Caudate nucleus (tissue), 63 donors: ENCODE measurements at places on chromosomes 3 and 15.
A peak's percentile ranks its signal among the peaks of the same experiment; 100 is the strongest.

- no peak for DNase-seq
These were observed 76.8 kb upstream of the HRH1 start for GRCh38 chr3:11077466-11077865.

DNA sequence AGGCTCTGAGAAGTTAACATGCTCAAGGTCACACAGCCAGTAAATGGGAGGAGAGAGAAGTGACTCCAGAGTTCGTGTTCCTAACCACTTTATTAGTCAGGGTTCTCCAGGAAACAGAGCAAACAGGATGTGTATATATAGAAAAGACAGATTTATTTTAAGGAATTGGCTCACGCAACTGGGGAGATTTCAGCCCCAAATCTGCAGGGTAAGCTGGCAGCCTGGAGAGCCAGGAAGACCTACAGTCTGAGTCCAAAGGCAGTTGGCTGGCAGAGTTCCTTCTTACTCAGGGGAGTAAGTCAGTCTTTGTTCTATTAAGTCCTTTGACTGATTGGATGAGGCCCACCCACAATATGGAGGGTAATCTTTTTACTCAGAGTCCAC, 118.2 kb upstream of the PROK2 start:
- DNase-seq = no peak

DNA sequence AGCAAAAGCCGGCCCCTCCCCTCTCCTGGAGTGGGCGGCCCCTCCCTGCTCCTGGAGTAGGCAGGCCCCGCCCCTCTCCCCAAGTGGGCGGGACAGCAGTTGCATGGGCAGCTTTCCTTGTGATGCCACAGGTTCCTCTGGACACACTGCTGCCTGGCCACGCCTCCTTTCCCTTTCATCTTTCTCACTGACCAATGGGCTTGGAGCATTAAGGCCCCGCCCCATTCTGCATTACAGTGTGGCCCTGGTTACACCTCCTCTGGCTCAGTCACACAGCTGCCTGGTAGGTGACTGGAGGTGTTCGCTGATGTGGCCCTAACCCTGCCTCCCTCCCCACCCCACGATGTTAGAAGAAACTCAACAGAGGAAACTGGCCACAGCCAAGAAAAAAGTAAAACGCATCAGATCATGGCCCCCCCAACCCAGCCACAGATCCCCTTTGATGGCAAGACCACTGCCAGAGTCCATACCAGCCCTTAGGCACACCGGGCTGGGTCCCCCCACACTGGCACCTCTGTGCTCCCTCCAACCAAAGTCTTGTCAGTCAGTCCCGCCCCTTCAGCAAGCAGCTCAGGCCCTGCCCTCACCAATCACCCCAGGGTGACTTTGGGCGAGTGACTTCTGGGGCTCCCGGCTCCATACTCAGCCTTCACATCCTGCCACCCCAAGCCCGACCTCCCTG, 84.3 kb downstream of the ADAMTS7 start:
- no peak for DNase-seq

DNA sequence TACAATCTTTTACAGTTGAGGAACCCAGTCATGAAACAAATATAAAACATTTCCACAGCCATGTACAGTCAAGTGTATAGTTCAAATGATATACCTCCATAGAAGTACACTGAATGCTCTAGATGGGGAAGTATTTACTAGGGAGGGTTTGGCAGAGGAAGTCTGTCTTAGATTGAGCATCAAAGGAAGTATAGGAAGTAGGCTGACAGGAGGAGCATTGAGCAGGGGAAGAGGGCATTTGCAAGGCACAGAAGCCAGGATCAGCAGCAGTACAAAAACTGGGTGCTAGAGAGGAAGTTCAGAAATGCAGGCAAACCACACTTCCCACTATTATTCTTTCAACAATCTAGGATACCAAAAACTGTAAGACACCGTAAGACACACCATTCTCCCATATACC, 122.6 kb downstream of the ANO10 start:
- no peak for DNase-seq

- DNase-seq = peak; percentile 41
These were observed 42.9 kb upstream of the RPL32 start for GRCh38 chr3:12884186-12884680.

GRCh38 chr15:87710406-87710805, 546.1 kb downstream of the NTRK3 start:
- no peak for DNase-seq

GRCh38 chr3:51401735-51402134, 10.7 kb downstream of the RBM15B start:
- no peak for DNase-seq

DNA sequence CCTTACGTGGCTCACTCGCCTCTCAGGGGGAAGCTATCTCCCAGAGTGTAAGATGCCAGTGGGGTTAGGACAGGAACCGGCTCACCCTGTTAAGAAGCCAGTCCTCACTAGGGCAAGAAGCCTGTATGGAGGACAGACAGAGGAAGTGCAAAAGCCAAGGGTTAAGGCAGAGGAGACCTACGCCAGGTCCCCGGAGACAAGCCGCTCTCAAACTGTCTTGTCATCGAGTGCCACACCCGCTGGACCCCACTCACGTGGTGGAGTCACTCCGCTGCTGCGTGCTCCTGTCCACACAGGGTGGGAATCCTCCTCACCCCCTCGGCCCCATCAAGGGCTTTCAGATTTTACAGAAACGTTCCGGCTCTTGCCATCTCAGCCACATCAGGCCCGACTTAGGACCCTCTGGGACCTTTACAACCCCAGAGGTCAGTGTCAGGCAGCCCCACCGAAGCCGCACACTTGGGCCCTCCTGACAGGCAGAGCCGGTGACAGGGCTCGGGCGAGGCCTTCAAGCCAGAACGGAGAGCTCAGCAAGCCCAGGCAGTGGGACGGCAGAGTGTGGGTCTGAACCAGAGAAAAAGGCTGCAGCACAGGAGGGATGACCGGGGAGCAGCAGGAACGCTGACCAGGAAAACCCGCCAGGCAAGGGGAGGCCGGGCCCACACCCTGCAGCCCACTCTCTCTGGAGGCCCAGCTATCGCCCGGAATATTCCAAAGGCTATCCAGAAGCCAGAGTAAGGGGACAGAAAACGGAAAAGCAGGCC, 61.7 kb downstream of the XXYLT1 start:
- no peak for DNase-seq

DNA sequence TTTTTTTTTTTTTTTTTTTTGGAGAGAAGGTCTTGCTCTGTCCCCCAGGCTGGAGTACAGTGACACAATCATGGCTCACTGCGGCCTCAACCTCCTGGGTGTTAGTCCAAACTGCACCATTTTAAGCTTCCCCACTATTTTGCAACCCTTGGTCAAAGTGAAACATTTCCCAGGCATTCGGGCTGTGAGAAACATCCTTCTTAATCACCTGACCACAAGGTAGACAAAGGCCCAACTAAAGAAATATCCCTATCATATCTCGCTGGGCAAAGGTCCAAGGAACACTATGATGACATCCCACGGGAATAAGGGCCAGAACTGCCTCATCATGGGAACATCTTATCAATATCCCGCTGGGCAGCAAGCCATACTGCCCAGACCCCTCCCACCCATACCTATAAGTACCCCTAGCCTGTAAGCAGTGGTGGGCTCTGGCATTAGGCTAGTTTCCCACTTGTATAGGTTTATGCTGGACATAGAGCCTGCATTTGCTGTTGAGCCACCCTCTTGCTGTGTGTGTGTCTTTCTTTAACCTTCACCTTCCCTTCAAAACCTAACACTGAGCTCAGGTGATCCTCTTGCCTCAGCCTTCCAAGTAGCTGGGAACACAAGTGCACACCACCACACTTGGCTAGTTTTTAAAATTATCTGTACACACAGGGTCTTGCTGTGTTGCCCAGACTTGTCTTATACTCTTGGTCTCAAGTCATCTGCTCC, 95.2 kb downstream of the SEMA5B start:
- no peak for DNase-seq

DNA sequence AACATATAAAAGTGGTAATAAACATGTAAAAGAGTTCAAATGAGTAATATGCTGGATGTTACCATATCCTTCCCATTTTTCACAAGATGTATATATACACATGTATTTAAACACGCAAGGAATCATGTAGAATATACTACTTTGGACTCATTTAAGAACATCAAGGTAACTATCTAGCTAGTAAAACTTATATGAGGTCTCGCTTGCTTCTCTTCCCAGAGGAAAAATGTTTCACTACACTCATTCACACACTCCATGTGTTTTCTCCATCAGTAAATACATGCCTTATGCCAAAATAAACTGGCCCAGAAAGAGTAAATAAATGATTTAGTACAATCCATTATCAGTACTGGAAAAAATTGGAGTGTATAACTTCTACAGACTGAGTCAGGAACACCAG, 229.2 kb upstream of the MME start:
- DNase-seq = no peak

- DNase-seq = no peak
These were observed 470.2 kb upstream of the AGTR1 start for GRCh38 chr3:148227534-148227933.

DNA sequence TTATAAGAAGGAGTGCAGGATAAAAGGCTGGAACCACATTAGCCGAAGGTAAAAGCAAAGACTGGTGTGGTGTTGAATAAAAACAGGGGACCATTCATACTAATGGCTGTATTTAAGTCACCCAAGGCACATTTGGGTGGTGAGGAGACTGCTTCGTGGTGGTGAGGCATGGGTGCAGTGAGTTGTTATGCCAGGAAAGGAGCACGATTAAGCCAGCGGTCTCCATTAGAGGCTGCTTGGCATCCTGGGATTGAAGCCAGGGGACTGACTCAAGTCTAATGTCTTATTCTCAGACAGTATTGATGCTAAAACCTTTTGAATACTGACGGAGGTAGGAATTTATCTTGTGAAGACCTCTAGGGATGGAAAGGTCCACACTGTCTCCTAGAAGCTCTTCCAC, 21.9 kb downstream of the FEM1B start:
- DNase-seq = no peak

DNA sequence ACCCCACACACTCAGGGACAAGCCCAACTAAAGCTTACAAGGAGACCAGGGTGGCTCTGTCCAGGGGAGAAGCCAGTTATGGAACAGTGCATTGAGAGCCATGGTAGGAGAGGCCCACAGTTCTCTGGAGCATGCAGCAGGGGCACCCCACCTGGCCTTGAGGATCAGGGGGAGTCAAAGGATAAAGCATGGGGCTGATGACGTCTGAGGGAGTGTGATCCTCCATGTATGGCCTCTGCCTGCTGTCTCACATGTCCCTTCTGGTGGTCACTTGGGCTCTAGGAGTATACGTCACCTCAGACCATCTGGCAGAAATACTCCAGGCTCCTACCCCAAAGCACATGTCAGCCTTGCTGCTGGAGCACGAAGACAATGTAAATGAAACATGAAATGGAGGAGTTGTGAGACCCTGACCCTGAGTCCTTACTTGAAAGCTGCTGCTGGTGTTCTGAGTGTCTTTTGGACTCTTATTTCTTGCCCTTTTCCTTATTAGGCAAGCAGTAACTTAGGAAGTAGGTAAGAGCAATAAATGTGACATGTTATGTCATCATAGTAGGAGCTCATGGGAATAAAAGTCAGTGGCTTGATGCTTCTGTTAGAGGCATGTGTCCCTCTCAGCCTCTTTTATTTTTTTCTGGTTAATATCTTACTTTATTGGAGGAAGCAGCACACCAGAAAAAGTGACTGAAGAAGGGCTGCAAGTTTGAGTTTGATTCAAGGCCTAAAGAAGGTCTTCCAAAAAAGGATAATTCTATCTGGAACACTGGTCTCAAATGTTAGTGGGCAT, 15.5 kb downstream of the SRPRB start:
- no peak for DNase-seq

- no peak for DNase-seq
These were observed 603 bp downstream of the PLEKHO2 start for GRCh38 chr15:64842096-64842939.

DNA sequence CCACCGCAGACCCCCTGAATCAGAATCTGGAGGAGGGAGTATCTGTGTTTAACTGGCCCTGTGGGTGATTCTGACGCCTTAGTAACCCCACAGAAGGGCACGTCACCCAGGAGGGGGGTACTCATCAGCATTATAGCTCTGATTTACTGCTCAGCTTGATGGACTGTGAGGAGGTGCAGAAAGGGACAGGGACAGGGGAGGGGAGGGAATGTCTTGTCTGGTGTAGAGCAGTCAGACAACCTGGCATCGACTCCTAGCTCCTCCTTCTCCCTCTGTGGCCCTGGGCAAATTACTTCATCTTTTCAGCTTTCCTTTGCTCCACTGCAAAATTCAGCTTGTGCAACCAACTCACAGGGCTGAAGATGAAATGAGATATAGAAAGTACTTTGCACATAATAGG, 42.3 kb upstream of the GLCE start:
- no peak for DNase-seq

DNA sequence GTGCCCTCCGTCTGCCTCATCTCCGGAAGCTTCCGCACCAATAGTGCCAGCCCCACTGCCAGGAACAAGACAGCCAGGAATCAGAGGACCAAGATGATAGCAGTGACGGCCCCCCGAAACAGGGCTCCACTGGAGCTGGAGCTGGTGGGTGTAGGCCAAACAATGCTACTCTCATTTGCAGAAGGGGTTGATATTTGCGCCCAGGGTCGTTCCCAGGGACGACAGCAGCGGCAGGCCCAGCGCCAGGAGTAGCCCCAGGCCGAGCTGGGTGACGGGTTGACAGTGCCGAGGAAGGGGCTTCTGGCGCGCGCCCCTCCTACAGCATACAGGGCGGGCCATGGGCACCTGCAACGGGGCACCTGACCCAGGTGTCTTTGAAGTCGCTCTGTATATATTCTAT, 301.4 kb downstream of the CNTN6 start:
- DNase-seq = no peak

DNA sequence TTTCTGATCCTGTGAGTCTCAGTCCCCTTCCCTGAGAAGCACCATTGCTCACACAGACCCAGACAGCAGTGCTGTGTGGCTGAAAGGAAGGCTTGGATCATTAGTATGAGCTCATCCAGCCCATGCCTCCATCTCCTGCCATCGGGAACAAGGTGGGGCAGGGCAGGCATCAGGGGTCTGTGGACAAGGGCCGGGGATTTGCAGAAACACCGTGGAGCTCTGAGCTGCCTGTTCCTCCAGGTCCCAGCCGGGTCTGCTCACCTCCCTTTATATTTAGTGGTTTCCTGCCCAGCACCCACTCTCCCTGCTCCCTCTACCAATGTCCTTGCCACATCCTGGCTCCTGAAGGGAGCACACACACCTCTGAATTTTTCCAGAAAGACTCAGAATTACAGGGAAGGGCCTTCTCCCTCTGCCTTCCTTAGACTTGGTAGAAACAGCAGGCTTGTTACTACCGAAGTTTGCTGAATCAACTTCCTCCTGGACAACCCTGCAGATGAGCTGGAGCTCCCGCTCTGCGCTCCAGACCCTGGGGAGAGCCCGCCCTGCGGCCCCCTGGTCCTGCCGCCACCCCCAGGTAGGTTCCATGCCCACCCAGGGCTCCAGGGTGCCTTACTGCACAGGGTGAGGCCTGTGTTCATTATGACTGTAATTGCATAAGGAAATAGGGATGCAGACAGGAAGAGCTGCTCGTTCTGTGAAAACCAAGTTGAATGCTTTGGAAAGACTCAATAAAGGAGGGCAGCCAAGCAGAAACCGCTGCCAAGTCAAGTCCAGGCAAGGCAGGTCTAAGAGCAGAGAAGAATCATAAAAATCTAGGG, 128.1 kb downstream of the NSMCE3 start:
- DNase-seq = no peak

DNA sequence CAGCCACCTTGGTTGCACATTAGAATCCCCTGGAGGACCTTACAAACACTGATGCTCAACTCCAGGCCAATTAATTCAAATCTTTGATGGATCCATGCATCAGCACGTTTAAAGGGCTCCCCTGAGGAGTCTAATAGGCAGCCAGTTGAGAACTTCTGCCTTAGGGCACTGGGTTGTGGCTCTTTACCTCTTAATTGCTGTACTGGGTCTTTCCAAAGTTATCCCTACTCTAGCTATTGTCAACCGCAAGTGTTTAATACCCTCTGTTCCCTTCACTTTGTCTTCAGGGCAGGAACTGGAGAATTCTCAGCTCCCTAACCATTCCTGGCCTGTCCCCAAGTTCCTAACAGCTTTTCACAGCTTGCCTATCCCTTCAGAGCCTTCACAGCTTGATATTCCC, 15.0 kb upstream of the FAM174B start:
- DNase-seq = no peak
